GM12892 (cell line): ENCODE measurements at places on chromosomes 3 and 15.

GRCh38 chr3:70716832-70717231, 404.4 kb upstream of the MDFIC2 start:
- DNase-seq: no peak

GRCh38 chr15:34642247-34642646, 58.8 kb upstream of the GOLGA8B start:
- no peak for DNase-seq

- DNase-seq: no peak
Measured at GRCh38 chr3:151228666-151229040, 25.6 kb upstream of the GPR171 start.

DNA sequence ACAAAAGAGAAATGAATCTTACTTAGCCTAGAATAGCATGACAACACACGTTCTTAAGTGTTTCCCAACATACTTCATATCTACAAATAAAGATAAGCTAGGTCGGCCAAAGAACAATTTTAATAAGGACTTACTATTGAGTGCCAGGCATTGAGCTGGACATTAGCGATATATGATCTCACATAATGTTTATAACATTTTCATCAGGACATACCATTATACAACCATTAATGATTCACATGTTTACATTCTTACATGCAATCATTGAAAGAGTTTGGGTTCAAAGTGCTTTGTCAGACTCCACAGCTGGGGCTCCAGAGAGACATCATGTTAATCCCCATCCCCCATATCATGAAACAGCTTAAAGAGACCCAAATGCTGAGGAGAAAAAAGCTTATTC, 189.0 kb downstream of the STT3B start:
- DNase-seq: no peak

- no peak for DNase-seq
Measured at GRCh38 chr3:25461946-25462345, 33.9 kb downstream of the RARB start.

GRCh38 chr3:146605106-146605505, at the start of gene PLSCR5:
TSS of gene PLSCR5 (minus strand) at chr3:146605346. CDS start at chr3:146605212, 134 bp downstream.
- DNase-seq: no peak

DNA sequence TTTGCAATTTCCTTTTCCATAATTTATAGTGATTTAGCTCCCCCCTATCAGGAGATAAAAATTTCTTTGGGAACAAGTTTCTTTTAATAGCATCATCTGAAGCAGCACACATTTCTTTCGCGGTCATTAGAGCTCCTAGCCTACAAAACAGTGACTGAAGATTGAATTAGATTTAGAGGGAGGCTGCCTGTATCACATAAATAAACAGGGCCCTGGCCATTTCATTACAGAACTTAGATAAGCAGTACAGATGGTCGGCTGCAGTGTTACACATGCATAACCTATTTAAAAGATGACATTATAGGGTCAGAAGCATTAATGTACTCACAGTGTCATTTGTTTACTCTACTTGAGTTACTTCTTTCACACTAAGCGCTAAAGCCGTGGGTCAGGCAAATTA, 81.4 kb upstream of the SLC25A26 start:
- DNase-seq: no peak

- DNase-seq: no peak
Measured at GRCh38 chr3:46312991-46313390, 40.9 kb upstream of the CCR2 start.

GRCh38 chr3:149941186-149941585, 29.5 kb downstream of the PFN2 start:
- DNase-seq: no peak

DNA sequence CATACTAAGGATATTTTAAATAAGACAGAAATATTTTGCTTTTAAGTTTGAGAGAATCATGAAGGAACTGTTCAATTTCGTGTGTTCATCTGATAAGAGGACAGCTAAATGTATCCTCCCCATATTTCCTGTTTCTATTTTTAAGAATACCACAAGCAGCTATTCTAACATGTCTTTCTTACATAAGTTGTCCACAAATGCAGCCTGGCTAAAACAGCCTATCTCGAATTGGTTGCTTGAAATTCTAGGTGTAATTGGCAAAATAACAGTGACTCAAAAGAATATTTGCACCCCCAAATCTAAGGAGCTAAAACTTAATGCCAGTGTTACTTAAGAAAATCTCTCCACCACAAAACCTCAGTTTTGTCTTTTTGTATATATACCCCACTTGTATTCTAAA, 35.0 kb downstream of the BTLA start:
- no peak for DNase-seq

DNA sequence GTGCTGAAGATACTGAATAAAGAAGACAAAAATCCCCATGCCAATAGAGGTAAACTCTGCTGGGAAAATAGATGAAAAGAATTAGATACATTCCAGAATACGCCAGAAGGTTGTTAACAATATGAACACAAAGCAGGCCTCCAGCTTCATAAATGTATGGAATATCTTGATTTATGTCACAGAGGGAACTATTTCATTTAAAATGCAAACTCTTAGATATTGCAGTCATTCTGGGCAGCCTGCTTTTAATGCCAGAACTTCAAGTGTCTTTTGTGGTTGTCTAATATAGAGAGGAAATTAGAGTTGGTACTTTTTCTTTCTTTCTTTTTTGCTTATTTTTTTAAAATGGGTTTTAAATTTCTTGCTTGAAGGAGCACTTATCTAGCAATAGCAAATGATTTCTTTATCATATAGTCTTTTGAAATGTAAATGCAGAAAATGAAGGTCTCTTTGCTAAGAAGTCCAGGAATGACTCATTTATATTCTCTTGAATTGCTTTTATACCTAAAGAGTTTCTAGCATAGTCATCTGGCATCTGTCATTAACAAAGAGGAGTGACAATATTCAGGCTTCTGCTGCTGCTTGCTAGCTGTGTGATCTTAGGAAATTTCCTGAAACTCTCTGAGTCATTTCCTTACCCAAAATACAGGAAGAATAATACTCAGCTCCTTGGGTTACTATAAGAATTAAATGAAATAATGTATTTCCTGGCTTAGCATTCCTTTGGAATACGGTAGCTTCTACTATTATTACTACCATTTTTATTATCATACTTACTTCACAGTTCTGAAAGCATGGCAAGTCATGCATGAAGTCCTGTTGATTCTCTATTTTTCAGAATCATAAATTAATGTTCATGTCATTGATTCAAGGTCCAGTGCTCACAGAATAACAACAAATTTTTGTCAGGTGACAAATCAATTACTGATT, 527.6 kb downstream of the DIPK2A start:
- no peak for DNase-seq

DNA sequence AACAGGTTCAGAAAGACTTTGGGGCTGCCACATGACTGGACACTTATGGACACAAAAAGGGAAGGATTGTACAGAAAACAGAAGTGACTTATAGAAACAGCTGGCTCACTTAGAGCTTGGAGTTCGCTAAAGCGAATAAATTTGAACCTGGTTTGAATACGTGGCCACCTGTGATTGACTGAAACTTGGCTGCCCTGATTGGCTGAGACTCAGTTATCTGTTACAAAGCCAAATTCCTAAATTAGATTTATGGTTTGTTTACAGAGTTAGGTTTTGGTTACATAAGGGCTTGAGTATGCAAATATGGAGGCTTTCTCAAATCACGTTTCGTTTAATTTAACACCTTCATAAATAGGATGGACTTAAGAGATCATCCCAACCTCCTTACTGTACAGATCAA, 270.2 kb downstream of the THSD4 start:
- DNase-seq: no peak

DNA sequence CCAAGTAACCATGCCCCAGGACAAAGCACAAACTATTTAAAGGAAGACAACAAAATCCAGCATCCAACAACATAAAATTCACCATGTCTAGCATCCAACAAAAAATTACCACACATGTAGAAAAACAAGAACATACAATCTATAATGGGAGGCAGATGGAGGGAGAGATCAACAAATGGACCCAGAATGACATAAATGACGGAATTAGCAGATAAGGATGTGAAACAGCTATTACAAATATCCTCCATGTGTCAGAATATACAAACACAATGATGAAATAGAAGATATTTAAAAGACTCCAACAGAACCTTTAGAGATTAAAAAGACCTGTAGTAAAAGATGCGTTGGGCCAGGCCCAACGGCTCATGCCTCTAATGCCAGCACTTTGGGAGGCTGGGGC, 10.8 kb downstream of the LYSMD4 start:
- no peak for DNase-seq

- DNase-seq: no peak
Measured at GRCh38 chr3:94285872-94286271, 223.0 kb downstream of the NSUN3 start.

- no peak for DNase-seq
Measured at GRCh38 chr15:81893182-81893835, 152.5 kb downstream of the MEX3B start.

GRCh38 chr3:58349792-58350626, 17.3 kb downstream of the PXK start:
- no peak for DNase-seq

DNA sequence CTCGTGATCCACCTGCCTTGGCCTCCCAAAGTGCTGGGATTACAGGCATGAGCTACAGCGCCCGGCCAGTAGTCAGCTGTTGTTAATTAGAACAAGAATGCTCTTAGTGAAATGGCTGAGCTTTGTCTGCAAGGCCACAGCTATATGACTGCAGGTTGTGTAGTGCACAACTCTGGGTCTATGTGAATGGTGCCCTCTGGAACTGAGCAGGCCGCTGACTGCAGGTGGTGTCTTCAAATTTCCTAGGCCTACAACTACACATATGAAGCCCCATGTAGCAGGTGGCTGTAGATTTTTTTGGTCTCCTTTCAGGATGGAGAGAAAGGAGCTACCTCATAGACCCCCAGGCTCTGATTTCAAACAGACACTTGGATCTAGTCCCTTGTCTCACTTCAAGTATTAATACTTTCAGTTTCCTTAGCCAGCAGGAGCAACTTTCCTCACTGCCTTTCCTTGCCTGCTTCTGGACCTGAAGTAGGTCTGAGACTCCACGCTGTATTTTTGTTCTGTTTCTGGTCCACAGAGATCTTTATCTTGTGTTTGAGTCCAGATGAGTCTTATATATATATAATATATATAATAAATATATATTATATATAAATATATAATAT, 86.9 kb downstream of the C3orf80 start:
- DNase-seq: no peak

GRCh38 chr3:171142985-171143384, 116.5 kb upstream of the SLC2A2 start:
- no peak for DNase-seq

- DNase-seq: no peak
Measured at GRCh38 chr3:170419557-170420087, 954 bp downstream of the CLDN11 start.

DNA sequence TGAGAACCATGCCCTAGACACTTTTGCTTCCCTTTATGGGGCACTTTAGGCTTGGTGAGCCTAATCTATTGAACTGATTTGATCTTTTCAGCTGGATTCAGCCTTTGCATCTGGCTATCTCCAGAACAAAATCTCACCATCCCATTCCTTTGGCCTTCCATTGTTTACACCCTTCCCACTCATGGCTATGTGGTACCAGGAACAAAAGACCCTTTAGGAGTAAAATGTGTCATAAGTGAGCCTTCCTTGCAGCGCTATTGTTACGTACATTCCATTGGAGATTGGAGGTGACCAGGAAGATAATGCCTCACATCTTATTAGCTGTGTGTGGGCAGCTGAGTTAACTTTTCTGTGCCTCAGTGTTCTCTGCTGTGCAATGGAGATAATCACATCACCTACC, 188.4 kb downstream of the SATB1 start:
- no peak for DNase-seq

DNA sequence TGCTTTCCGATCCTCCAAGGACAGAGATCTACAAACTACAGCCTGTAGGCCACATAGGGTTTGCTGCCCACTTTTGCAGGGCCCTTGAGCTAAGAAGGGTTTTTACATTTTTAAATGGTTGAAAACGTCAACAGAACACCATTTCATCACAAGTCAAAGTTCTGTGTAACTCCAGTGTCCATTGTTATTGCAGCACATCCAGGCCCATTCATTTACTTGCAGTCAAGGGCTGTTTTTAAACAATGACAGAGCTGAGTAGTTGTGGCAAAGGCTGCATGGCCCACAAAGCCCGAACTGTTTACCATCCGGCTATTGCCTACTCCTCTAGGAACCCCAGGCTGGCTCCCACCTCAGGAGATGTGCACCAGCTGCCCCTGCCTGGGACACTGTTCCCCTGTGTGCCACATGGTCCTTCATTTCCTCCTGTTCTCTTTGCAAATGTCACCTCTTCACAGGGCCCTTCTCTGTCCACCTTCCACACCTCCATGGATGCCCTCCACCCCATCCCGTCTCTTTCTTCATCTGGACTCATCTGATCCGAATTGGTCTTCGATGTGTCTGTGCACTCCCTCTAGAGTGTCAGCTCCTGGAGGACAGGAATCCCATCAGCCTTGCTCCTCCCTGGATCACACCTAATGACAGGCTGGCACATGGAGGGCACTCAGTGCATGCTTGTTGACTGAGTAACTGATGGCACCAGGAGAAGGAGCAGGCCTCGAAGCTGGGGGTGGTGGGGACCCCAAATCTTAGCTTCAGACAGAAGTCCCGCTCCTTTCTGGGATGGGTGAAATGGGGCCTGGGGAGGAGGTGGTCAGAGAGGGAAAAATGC, 69.5 kb upstream of the IQSEC1 start:
- no peak for DNase-seq

DNA sequence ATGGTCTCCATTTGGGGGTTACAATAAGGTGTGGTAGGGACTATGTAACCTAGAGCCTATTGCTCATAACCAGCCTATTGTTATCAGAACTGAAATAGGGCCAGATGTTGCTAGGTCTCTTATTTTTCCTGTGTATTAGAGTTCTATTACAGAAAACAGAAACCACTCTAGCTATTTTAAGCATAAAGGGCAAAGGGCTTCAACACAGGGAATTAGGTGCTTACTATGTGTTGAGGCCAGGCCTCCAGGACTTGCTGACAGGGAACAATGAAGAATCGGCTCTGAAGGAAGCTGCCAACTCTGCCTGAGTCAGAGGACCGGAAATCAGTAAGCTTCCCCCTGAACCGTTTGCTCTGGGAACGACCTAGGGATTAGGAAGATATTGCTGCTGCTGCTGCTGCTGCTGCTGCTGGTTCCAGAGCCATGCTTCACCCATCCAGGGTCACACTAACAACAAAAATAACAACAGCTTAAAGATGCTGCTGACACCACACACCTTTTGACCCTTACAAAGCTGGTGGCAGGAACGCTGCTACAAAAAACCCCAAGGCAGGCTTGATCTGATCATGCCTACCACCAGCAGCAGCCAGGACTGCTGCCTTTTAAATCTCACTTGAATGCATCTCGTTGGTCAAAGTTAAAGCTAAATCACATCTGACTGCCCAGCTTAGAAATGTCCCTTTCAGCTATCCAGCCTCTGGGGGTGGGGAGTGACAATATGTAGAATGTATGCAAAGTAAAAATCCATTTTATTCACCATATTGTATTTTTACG, 276.9 kb upstream of the IL12A start:
- DNase-seq: no peak

GRCh38 chr3:112738366-112738765, 97.4 kb upstream of the CCDC80 start:
- DNase-seq: no peak
